ENCODE measurements at places on chromosomes 3 and 15. TPM values are rescaled to one million over a fixed set of nuclear protein-coding genes. Genes with fewer than 3 reads are reported as not detected.

GRCh38 chr3:172449466-172450149 is 1.4 kb upstream of the GHSR start:
- DNase-seq: no peak

DNA sequence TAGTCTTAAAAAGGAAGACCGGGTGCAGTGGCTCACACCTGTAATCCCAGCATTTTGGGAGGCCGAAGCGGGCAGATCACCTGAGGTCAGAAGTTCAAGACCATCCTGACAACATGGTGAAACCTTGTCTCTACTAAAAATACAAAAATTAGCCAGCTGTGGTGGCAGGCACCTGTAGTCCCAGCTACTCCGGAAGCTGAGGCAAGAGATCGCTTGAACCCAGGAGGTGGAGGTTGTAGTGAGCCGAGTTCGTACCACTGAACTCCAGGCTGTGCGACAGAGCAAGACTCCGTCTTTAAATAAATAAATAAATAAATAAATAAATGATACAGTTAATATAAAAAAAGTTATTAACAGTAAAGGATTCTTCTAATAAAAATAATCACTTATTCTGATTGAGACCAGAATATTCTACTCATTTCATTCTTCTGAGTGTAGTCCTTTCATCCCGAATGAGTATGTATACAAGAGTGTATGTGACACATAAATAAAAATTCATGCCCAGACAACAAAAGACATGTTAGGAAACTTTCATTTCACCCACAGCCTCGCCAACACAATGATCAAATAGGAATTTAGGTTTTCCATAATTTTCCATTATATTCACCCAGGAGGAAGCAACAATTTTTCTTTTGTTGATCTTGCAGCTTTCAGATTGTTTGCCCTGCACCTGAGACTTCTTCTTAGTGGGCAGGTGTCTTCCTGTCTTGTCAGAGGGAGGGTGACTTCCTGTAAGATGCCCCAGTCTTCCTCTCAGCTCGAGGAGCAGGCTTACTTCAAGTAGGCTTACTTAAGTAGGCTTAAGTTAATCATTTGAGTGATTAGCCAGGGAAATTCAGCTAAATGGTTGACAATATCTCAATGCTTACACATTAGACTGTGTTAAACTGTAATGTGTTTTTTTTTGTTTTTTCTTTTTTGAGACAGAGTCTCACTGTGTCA is 7.8 kb upstream of the NUP210 start:
- no peak for DNase-seq

- no peak for DNase-seq
These were observed 101.2 kb downstream of the SCN11A start for GRCh38 chr3:38950581-38950980.

GRCh38 chr3:13536432-13536831 is 12.5 kb upstream of the FBLN2 start:
- DNase-seq: no peak

DNA sequence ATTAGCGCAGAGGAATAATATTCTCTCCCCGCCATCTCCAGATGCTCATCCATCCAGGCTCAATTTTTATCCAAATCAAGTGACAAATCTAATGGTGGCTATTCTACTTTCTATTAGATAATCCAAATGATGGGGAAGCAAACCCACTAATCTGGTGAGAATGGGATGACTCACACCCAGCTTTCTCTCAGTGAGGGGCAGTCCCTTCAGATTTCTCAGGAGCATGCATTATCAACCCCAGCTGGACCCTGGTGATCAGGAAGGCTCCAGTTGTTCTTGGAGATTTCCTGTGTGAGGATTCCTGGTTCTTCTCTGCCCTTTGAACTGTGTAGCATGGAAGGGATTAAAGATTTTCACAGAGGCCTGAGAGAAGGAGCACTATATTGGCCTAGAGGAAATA is 358.0 kb downstream of the WDR72 start:
- no peak for DNase-seq

DNA sequence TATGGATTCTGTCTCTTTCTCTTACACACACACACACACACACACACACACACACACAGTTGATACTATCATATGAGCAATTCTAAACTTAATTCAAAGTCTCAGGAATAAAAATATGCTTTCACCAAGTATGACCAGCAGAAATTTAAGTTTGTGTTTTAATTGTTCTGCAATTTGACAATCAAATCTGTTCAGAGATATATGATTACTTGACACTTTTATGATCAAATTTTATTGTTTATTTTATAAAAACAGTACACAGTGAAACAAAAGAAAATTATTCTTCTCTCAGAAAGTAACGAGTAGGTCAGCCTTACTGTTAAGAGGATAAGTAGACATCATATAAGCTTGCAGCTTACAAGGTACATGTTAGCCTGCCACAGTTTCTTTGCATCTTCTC is 114.3 kb downstream of the NEK10 start:
- no peak for DNase-seq

DNA sequence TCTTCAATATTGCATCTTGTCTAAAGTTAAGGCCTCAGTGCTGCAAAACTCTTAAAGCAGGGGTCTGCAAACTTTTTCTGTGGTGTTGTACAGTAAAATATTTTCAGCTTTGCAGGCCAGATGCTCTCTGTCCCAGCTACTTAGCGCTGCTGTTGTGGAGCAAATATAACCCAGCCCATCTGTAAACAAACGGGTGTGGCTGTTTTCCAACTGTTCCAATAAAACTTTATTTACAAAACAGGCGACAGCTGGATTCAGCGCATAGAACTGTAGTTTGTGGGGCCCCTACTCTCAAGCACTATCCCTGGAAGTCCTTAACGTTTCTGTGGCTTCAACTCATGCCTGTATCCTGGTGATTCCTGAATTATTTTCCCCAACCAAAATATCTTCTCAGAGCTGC is 365.0 kb downstream of the FOXP1 start:
- no peak for DNase-seq

The KIF7 gene
- total RNA-seq: 5.1 TPM

The PLA1A gene
- total RNA-seq: 7.8 TPM

The DUOX1 gene
- not detected for total RNA-seq

The RFTN1 gene
- total RNA-seq: 78.3 TPM

Measured in glomerular endothelial cell (primary cell).